ENCODE measurements at places on chromosomes 1 and 21.

DNA sequence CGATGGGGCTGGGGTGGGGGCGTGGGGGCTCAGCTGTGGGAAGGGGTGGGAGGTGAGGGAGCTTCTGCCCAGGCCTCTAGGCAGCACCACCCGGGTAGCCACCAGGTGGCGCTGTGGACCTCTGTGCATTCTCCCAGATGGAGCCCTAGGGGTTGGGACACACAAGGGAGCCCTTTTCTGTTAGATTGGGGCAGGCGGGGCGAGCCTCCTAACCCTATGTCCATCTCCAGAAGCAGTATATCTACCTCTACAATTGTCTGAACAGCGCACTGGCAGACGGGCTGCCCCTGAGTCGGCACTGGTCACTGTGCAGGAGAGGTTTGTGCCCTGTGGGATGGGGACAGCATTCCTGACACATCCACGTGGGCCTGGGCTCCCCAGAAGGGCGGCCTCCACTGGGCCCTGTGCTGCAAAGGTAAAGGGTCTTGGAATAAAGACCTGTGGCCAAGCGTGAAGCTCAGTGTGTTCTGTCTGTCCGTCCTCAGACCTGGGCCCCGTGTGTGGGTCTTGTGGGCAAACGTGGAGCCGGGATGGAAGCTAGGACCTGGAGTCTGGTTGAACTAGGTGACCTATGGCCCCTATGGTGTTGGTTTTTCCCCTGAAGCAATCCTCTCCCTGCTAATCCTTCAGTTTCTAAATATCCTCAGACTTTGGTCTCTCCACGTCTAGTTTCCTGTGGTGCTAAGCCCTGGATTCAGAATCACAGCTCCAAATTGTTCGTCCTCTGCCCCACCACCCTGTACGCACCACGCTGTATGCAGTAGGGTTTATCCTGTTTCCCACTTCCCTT lies 4.4 kb upstream of the LGR6 start:
- DNase-seq: no peak

GRCh38 chr1:26119892-26120608 lies 8.4 kb downstream of the PDIK1L start:
- DNase-seq: no peak

GRCh38 chr1:116909512-116910378 lies at the start of gene PTGFRN:
TSS of gene PTGFRN (plus strand) at chr1:116909916. CDS start at chr1:116910204, 288 bp downstream.
- DNase-seq: no peak

- DNase-seq: peak; percentile 99
Observed at GRCh38 chr21:34836103-34836932, 167.5 kb downstream of the CLIC6 start.

GRCh38 chr21:46622226-46622625 lies 13.2 kb upstream of the PRMT2 start:
- DNase-seq: peak; percentile 63

GRCh38 chr21:44370027-44370735 lies 16.8 kb downstream of the TRPM2 start:
- DNase-seq: peak; percentile 59

GRCh38 chr1:153271711-153272110 lies 12.2 kb downstream of the LORICRIN start:
- DNase-seq: no peak

GRCh38 chr21:44416193-44416592 lies 39.1 kb upstream of the LRRC3 start:
- DNase-seq: no peak

GRCh38 chr1:205199090-205199930 lies 12.2 kb downstream of the DSTYK start:
- DNase-seq: no peak

GRCh38 chr1:207259391-207259790 lies 62.1 kb upstream of the CD55 start:
- DNase-seq: no peak

DNA sequence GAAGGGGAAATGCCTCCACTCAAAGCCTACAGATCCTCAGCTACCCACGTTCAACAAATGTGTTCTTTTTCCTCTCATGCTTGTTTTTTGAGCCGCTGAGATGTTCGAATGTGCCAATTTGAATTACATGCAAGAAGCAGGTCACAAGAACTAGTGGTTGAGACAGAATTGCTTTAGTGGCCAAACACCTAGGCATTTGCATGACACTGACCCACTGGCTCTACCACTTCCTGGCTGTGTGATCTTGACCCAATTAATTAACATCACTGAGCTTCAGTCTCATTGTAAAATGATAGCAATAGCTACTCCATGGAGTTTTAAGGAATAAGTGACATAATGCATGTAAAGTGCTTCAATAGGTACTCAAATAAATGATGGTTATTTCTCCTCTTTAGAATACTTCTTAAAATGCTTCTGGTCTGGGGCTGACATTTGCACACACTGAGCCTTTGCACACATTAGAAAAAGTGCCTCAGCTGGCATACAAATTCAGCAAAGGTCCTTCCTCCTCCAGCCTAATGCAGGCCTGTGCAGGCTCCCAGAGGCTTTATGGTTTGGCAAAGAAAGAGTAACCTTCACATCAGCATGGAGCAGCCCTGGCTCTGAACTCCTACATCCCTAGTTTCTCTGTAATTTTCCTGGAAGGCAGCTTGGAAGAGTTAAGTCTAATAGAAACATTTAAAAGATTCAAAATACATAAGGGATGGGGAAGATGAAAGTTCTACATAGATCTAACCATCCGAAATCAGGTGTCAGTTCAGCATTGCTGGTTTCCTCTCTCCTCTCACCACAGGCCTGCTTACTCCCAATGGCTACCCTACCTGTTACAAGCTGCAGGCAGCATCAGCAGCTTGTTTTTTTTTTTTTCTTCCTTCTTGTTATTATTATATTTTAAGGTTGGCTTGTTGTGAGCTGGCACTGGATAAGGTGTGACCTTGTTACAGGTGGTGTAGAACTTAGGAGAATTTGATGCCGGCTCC lies 107.4 kb downstream of the TBX19 start:
- DNase-seq: no peak

- DNase-seq: no peak
Observed at GRCh38 chr1:167158111-167158812, 62.4 kb upstream of the POU2F1 start.

DNA sequence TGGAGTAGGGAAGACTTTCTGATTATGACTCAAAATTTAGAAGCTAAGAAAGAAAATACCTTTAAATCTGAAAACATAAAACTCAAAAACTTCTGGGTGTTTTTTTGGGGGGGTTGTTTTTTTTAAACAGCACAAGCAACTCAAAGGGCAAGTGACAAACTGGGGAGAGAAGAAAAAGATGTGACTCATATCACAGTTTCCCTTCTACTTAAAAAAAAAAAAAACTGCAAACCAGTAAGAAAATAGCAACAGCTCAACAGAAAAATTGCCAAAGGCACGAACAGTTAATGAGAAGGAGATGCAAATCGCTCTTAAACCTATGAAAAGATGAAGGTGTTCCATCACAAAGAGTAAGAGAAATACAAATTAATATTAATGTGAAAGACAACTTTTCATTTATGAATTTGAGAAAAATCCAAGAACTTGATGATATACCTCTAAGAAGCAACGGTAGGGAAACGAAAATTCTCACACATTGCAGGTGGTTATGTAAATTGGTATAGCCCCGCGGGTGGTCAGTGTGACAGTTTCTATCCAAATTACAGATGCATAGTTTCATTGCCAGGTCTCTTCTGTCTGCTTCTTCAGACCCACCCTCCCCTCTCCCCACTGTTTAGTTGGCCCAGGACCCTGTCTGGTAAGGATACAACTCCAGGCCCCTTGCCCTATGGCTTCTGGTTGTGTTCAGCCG lies 9.0 kb downstream of the IFNAR2 start:
- DNase-seq: no peak

DNA sequence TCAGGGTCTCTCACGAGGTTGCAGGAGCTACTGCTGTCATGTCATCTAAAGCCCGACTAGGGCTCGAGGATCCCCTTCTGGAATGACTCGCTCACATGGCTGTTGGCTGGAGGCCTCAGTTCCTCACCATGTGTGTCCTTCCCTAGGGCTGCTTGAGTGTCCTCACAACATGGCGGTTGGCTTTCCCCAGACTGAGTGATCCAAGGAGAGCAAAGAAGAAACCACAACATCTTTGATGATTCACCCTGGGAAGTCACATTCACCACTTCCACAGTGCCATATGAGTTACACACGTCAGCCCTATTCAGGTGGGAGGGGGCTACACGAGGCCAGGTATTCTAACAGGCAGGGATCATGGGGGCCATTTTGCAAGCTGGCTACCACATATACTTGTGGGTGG lies 64.9 kb downstream of the FHAD1 start:
- no peak for DNase-seq

DNA sequence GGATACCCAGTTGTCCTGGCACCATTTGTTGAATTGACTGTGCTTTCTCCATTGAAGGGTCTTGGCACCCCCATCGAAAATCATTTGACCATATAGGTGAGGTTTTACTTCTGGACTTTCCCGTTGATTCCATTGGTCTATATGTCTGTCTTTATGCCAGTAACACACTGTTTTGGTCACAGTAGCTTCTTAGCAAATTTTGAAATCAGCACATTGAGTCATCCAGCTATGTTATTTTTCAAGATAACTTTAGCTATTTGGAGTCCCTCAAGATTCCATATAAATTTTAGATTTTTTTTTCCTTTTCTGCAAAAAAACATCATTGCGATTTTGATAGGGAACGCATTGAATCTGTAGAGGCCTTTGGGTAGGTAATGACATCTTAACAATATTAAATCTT lies 235.6 kb downstream of the SMYD3 start:
- no peak for DNase-seq

DNA sequence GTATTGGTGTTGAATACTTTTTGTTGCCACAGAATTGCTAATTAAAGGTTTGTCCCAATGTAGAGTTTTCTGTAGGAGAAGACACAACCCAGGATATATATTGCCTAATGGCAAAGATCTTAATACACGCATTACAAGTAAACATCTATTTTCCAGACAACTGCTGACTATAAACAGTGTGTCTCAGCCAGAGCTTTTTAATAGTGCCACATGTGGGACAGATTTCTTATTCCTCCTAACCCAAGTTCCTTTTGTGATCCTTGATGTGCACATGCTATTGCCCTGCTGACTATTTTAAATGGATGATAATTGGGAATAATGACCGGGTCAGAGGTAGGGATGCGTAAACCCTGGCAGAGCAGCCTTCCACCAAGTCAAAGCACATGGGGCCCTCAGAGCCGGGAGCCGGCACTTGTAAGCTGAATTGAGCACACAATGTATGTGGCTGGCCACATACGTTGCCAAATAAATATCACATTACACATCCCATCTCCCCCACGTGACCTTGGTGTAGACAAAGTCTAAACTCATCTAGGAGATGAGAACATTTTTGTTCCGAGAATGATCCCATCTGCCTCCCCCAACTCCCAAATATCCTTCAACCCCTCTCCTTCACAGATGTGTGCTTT lies 209.8 kb upstream of the NFIA start:
- DNase-seq: no peak

DNA sequence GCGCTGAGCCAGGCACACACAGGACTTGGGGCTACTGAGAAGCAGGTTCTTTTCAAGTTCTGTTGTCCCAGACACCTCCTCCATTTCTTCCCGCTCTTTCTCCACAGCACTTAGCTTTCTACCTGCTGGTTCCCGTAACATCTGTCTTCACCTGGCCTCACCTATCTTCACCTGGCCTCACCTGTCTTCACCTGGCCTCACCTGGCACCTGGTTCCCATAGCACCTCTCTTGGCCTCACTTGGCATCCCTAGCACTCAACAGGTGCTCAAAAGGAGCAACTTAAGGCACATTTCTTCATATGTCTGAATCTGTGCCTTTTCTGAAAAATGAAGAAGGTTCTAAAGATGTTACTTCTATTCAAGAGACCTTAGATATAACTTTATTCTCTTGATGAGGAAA lies 10.4 kb downstream of the KCNK1 start:
- no peak for DNase-seq

DNA sequence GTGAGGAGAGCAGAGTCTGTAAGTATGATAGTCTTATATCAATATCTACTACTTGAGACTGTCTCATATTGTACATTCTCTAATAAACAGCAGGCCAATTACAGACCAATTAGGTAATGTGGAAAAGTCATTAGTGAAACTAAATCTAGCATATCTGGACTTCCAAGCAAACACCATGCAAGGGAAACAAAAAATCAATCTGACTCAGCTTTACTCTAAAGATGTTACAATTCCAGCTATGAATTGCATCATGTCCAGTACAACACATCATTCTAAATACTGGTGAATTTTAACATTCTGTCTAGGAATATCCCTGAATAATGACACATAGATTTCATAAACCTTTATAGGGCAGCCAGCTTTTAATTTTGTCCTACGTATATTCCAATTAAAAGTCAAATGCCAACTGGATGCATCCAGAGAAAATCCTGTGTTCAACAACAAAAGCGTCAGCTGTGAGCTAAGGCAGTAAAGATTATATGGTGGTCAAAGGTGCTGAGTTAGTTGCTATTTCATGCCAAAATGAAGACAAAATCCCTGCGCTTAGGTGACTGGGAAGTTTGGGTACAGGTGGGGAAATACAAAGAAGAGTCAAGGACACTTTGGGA lies 159.3 kb downstream of the TTLL7 start:
- no peak for DNase-seq

- DNase-seq: no peak
Observed at GRCh38 chr21:33643658-33644311, 1.5 kb downstream of the ITSN1 start.

GRCh38 chr1:163195728-163196448 lies 6.8 kb downstream of the RGS5 start:
- no peak for DNase-seq

- no peak for DNase-seq
Observed at GRCh38 chr1:177392336-177392735, 221.6 kb downstream of the BRINP2 start.

DNA sequence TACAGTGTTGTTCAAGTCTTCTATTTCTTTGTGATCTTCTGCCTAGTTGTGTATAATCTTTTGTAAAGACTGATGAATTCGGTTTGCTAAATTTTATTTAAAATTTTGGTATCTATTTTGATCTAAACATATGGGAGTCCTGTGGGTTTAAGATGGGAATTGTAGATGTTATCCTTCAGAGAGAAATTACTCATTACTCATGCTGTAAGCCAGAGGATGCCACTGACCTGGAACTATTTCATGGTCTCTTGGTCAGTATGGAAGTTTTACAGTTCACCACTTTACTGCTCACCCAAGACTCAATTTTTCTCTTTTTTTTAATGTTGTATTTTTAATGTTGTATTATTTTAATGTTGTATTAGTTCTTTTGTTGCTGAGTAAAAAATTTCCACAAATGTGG lies 138.6 kb upstream of the B3GALT2 start:
- no peak for DNase-seq

DNA sequence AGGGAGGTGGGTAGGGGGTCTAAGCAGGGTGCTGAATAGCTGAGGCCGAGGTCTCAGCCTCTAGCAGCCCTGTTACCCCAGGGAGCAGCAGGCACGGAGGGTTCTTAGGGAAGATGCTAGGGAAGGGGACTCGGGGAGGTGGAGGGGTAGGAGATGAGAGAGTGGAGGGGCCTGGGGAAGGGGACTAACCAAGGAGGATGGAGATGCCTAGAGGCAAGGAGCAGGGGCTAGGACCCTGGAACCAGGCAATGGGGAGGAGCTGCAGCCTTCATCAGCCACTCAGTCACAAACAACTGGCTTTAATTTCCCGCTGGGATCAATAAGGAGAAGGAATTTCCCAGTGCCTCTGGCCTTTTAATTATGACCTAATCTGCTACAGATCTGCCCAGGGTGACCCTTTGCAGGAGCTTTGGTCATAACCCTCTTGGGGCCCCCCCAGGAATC lies 2.9 kb upstream of the CRABP2 start:
- no peak for DNase-seq

GRCh38 chr1:108817016-108817415 lies 39.9 kb downstream of the AKNAD1 start:
- no peak for DNase-seq

All from retinal pigment epithelial cell (primary cell).